ENCODE measurements at places on chromosomes 4 and X.

DNA sequence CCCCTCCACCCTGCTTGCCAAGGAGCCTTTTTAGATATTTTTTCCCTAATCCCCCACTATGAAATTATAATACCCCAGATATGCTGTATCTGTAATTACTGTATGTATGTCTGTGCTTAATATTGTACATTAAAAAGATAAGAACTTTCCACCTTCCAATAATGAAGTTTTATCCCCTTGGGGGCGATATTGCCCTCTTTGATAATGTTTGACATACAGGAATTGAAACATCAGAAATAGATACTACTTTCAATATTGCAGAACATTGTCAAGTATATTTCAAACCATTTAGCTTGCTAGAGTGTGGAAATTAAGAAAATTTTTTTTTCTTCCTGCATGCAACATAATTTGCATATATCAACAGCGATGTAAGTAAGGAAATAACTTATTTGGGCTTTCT lies 58.9 kb downstream of the NAF1 start:
- DNase-seq, result peak; percentile 2

GRCh38 chr4:31674313-31674947 lies 954.3 kb downstream of the PCDH7 start:
- DNase-seq, result no peak

- DNase-seq, result peak; percentile 9
Observed at GRCh38 chr4:112550728-112551127, 34.7 kb upstream of the NEUROG2 start.

- DNase-seq, result no peak
Observed at GRCh38 chr4:141132072-141132708, 1.1 kb downstream of the RNF150 start.

DNA sequence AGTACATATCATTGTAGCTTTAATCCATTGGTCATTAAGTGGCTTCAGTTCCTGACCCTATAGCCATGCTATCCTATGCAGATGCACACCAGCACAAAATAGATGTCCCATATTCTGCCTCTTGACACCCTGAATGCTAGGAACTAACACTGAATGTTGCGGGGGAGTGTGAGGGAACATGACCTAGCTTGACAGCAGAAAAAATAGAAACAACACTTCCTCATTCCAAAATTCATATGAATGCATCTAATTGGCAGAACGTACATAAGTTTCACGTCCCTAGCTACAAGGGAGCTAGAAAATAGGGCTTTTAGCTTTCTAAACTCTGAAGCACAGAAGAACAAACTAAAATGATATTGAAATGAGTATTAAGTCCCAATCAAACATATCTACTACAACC lies 14.4 kb upstream of the DCAF8L1 start:
- no peak for DNase-seq

- no peak for DNase-seq
Observed at GRCh38 chrX:115226929-115227328, 7.0 kb downstream of the LRCH2 start.

- no peak for DNase-seq
Observed at GRCh38 chr4:144579411-144580030, 66.4 kb upstream of the HHIP start.

- no peak for DNase-seq
Observed at GRCh38 chr4:145732001-145732815, 52.3 kb downstream of the C4orf51 start.

DNA sequence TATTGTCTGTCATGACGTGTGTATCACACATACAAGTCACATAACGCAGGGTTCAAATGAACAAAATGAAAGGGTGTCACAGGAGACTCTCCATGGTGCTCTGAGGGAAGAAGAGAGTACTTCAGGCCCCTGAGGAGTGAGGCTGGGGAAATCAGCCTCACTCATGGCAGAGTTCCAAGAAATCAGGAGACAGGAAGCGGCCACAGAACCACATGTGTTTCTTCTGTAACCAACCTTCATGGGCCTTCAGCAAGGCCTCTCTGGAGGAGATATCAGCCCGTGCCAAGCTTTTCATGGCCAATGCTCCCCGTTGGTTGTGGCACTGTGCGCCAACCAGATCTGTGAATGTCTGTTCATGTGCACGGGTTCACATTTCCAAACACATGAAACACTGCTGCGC lies 76.0 kb downstream of the NAT8L start:
- DNase-seq, result peak; percentile 33

- no peak for DNase-seq
Observed at GRCh38 chr4:75779105-75779757, 54.9 kb downstream of the USO1 start.

DNA sequence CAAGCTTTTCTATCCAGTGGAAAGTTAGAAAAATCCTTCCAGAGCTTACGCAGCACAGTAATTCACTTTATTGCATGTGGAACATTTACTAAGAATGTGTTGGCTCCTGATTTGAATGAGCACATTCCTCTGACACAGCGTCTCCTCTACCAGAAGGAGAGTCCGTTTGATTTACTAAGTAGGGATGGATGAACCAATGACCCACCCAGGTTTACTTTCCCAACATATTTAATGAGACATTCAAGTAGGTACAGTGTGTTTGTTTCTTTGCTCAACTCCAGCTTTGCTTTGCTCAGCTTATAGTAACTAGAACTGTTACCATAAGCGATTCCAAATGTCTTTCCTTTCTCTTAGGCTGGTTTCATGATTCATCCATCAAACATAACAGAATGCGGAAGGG lies 161.7 kb downstream of the SMARCA1 start:
- DNase-seq, result no peak

DNA sequence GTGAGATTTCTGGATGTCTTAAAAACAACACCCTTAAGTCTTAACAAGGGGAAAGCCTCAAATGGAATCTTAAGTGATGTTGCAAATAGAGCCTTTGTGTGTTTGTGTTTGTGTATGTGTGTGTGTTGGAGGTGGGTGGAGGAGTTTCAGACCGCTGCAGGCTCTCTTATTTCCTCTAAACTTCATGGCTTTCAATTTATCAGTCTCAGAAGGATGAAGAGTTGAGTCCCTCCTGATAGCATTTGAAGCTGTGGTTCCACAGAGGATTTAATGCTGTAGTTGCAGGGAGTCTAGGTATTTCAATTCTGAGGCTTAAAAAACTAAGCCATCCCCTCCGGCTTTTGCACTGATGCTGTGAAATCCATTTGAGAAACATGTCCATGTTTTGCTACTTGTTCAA lies 4.3 kb upstream of the AGA start:
- no peak for DNase-seq

- no peak for DNase-seq
Observed at GRCh38 chr4:164512124-164512523, 241.8 kb upstream of the SMIM31 start.

DNA sequence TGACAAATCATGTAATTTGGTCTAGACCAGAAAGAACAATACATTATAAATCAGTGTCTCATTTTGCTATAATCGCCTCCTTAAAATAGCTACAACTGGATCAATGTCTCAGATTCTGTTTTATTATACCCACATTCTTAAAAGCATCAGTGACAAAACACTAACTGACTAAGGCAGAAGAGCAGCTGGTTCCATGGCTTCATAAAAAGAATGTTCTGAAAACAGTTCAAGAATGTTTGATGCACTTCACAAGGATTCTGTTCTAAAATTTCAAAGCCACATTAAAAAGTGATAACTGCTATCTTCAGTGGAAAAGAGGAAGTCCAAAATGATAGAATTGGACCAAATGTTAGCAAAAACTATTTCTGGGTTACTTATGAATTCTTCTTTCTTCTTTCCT lies 69.8 kb downstream of the COL25A1 start:
- no peak for DNase-seq

GRCh38 chr4:56253666-56254305 lies 133.5 kb downstream of the AASDH start:
- no peak for DNase-seq

DNA sequence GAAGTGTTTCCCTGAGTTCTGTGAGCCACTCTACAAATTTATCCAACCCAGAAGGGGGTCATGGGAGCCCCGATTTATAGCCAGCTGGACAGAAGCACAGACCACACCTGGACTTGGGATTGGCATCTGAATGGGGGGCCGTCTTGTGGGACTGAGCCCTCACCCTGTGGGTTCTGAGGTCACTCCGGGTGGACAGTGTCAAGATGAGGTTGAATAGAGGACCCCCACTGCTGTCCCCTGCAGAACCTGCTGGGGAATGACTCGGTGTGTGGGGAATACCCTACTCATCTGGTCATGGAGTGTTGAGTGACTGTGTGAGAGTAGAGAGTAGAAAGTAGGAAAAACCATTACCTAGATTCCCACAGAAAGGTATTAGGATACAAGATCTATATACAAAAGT lies 67.5 kb downstream of the ZFYVE28 start:
- no peak for DNase-seq

- DNase-seq, result peak; percentile 8
Observed at GRCh38 chr4:186021461-186022167, 47.3 kb upstream of the TLR3 start.

DNA sequence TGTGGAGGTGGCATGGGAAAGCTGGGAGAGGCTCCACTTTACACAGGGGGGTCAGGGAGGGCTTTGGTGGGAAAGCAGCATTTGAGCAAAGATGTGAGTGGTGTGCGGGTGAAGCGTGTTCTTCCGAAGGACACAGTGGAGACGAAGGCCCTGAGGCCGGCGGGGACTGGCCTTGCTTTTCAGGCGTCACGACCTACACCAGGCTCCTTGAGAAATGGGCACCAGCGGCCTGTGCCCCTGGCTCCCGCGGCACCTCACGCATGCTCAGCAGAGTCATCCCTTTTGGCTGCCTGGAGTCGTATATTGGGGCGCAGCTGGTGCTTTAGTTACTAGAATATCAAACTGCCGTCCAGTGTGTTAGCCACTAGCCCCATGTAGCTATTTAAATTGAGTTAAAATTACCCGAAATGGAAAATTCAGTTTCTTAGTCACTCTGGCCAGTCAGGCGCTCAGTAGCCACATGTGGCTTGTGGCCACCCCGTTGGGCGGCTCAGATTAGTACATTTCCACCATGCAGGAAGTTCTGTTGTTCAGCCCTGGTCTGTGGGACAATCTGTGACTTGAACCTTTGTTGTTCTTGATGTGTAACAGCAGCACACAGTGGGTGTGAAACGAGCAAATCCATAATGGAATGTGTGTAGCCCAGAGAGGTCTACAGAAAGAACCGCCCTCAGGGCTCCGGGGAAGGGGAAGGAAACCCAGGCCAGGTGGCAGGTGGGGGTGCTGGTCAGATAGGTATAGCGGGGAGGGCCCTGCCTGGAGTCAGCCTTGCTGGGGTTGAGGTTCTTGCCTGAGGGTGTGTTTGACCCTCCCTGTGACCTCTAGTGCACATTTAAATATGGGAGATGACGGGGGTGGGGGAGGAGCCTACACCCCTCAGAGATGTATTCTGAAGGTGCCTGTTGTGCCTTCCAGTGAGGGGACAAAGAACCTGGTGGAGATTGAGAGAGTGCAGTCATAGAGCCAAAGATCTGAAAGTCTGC lies 30.4 kb downstream of the TBC1D14 start:
- no peak for DNase-seq

GRCh38 chr4:39046249-39046648 lies 14.0 kb upstream of the TMEM156 start:
- no peak for DNase-seq

DNA sequence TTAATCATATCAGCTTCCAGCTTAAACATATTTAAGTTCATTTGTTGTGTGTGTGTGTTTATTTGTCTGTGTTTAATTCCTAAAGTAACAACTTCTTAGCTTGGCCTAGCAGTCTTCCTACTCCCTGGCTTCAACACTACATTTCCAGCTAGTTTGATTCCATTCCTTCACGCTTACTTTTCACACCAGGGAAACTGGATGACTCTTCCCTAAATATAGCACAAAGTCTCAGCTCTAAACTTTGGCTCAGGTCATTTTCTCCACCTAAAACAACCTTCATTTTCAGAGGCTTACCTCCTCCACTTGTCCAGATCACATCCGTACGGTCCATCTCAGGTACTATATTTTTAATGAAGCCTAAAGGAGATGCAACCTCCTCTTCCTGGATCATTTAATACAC lies 94.4 kb downstream of the KCTD8 start:
- no peak for DNase-seq

DNA sequence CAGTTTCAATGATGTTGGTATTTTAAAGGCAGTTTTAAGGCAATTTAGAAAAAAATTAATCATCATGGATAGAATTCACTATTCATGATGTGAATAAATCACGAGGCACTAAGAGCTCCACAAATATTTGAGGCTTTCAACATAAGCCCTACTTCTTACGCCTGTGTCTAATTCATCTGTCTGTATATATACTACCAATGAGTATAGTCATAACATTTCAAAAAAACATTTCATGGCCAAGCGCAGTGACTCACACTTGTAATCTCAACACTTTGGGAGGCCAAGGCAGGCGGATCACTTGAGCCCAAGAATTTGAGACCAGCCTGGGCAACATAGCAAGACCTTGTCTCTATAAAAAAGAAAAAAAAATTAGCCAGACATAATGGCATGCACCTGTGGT lies 56.5 kb downstream of the FBXL5 start:
- no peak for DNase-seq

DNA sequence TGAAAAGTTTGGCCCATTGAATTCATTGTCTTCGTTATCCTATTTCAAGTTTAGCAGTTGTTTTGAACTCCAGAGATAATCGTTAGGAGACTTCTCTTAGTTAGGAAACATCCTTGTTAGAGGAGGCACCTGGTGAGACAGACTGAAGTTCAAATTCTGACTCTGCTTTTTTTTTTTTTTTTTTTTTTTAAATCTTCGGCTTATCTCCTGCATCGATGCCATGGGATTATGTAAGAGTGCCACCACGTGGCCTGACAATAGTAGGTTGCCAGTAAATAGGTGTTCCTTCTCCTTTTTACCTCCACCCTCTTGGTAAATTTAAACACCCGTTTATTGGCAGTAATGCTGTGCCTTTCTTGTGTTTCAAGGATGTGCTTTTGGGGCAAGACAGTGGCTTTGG lies 149.3 kb downstream of the SOWAHB start:
- DNase-seq, result no peak

- no peak for DNase-seq
Observed at GRCh38 chr4:112141366-112142138, 3.7 kb upstream of the FAM241A start.

DNA sequence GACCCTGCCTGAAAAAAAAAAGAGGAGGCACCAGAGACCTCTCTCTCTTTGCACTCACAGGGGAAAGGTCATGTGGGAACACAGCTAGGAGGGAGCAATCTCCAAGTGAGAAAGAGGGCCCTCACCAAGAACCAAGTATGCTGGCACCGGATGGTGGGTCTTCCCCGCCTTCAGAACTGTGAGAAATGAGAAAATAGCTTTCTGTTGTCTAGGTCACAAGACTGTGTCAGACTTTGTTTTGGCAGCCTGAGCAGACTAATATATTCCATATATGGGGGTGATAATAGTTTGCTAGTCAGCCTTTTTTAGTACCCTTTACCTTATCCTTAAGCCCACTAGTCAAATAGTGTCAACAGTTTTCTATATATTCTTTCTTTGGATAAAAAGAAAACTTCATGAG lies 193.0 kb downstream of the TRIML1 start:
- no peak for DNase-seq

GRCh38 chr4:139957986-139958738 lies 195.8 kb downstream of the MAML3 start:
- no peak for DNase-seq

GRCh38 chr4:161573836-161574235 lies 590.0 kb downstream of the FSTL5 start:
- no peak for DNase-seq

- no peak for DNase-seq
Observed at GRCh38 chrX:129983575-129984110, 1.2 kb downstream of the BCORL1 start.

- DNase-seq, result no peak
Observed at GRCh38 chrX:77788050-77788449, 2.0 kb upstream of the ATRX start.

- no peak for DNase-seq
Observed at GRCh38 chr4:104938624-104939023, 208.1 kb upstream of the TET2 start.
